Smooth muscle cell of the brain vasculature (primary cell): ENCODE measurements at places on chromosomes 11 and 22.

DNA sequence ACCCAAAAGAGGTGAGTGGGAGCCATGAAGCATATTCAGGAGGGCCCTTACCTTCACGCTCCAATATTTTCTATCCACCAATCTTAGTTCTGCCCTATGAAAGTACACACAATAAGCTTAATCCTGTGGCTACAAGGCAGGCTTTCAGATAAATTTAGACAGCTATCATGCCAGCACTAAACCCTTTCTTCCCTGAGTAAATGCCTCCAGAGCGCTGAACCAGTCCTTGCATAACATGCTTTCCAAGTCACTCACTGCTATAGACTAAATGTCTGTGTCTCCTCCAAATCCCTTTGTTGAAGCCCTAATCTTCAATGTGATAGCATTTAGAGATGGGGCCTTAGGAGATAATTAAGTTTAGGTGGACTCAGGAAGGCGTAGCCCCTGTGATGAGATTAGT lies 50.3 kb upstream of the FIBIN start:
- no peak for DNase-seq

- no peak for DNase-seq
Observed at GRCh38 chr11:65206441-65206841, 24.7 kb downstream of the CAPN1 start.

- peak; percentile 62 for DNase-seq
Observed at GRCh38 chr11:69013009-69013951, at the start of gene MRGPRF. Gene MRGPRF (minus strand): TSS chr11:69013246. CDS start chr11:69009901, 3,345 bp downstream.

GRCh38 chr22:46023558-46023981 lies 46.6 kb upstream of the WNT7B start:
- no peak for DNase-seq

DNA sequence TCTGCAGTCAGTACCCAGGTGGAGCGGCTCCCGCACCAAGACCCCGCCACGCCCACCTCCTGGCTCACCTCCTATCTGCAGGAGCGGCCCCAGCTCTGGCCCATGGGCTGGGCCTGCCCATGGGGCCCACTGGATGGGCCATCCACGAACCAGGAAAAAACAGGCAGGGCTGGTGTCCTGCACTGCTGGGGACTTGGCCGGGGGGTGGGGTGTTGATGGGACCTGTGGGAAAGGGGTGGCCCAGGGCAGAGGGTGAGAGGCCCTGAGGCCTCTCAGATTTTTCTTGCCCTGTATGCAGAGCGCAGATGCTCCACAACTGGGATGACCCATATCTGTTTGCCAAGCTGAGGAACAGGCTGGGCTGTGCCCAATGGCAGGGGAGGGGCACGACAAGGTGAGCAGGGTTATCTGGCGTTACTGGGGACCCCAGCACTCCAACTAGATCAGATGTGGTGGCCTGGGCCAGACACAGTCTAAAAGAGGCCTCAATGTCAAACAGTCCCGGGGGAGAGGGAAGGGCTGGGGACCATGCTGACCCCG lies 2.7 kb upstream of the PIM3 start:
- no peak for DNase-seq

GRCh38 chr11:117876341-117877119 lies at the start of gene FXYD6:
Gene FXYD6 (minus strand): TSS chr11:117876658. CDS start chr11:117842776, 33,882 bp downstream.
- DNase-seq = no peak

DNA sequence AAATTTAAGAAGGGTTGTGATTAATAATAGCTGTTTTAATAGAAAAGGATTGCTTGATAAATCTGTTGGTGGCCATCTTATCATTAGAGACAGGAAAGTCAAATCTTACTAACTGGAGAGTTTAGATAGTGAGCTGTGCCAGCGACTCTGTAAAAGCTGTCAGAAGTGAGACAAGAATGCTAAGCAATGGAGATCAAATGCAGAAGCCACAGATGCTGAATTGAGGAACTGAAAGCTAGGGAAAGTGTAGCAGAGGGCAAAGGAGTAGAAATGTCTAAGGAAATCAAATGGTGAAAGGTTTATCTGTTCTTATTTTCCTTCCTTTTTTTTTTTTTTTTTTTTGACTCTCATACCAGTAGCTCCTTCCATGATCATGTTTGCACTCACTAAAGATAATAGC lies 13.7 kb downstream of the MS4A13 start:
- no peak for DNase-seq

DNA sequence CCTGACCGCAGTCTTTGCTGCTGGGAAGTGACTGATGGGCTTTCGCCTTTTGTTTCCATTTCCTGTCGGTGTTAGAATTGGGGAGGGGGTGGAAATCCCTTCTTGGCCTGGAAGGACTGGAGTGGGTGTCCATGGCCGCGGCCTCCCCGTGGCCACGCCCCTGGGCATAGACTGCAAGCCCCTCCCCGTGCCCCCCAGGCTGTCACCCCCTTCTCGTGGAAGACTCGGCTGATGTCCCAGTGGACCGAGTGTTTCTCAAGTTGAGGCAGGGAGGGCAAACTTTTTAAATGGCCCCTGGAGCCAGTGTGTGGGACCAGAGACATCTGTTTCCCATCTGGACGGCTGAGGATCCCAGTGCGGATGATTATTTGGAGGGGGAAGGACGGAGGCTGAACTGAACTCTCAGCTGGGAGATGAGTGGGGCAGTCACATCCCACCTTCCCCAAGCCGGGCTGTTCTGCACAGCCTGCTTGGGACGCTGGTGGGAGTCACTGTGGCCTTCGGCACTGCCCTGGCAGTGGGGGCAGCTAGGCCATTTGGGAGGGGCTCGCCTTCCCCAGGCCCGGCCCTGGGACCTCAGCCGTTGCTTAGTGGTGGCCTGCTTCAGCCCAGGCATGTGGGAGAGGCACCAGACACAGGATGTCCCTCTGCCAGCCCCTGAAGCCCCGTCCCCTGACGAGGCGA lies 1.6 kb downstream of the CD81 start:
- no peak for DNase-seq

GRCh38 chr22:43996170-43996980 lies 27.7 kb upstream of the PARVB start:
- no peak for DNase-seq

GRCh38 chr11:8735094-8735493 lies 52.5 kb downstream of the RPL27A start:
- no peak for DNase-seq

GRCh38 chr11:46674463-46675287 lies 25.7 kb downstream of the ARHGAP1 start:
- DNase-seq = no peak

DNA sequence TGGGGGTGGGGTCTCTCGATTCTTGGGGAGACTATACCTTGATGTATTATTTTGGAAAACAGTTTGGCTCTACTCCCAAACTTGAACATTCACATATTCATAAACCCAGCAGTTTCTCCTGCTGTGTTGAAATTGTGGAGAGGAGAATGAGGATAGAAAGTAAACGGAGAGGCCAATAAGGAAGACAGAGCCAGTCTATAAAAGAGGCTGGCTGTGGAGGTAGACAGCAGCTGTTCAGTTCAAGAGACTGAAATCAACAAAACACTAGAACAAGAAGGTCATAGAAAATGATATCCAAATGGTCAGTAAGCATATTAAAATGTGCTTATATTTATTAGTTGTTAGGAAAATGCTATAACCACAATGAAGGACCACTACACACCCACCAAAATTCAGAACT lies 1.9 kb upstream of the MOGAT2 start:
- no peak for DNase-seq

GRCh38 chr22:30297276-30297990 lies 8.1 kb upstream of the CASTOR1 start:
- no peak for DNase-seq

GRCh38 chr11:17400048-17400775 lies 11.8 kb upstream of the KCNJ11 start:
- DNase-seq = no peak

DNA sequence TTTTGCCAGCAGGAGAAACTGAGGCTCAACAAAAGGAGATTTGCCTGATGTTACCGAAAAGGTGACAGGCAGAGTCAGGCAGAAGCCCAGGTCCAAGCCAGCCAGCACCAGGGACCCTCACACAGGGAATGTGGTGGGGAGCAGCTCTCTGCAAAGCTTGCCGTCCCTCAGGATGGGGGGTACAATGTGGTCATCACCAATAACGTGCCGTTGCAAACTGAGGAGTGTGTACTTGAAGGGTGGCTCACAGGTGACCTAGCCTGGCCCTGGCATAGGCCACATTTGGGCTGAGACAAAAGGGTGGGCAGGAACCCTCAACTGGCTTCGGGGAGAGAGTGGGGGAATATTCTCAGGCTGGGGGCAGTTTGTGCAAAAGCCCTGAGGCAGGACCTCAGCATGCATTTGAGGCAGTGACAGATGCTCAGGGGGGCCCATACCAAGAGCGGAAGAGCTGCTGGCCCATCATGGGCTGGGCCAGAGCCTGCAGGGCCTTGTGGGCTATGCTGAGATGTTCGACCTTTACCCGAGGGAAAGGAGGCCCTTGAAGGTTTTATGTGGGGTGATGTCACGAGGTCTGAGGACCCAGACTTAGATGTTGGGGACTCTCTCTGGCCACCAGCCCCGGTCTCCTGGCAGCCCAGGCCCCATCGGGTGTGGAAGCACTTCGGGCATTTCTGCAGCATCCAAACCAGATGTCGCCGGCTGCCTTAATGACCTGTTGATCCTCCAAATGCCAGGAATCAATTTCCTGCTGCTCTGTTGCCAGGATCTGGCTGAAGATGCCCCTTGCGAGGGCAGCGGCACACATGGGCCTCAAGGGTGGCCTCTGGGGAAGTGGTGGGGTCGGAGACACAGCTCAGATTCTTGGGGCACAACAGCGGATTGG lies 57.4 kb upstream of the SHISAL1 start:
- DNase-seq = no peak

GRCh38 chr11:16897470-16898061 lies 116.6 kb downstream of the PLEKHA7 start:
- DNase-seq = no peak

DNA sequence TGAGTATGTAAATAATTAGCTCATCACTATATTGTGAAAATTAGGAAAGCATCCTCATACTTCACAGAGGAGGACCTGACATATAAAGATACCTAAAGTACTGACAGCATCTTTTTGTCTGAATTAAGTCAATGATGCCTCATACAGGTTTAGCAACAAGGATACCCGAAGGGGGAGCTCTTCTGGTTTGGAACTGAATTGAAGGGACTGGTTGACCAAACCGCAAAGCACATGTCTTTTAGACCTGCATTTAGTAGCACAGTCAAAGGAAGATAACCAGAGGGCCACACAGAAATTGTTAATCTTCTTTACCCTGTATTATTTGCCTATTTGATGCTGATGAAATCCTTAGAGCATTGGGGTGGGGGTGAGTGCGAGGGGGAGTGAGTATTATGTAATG lies 12.9 kb upstream of the WT1 start:
- DNase-seq = no peak

- DNase-seq = no peak
Observed at GRCh38 chr11:120032766-120033390, 105.0 kb downstream of the TRIM29 start.

DNA sequence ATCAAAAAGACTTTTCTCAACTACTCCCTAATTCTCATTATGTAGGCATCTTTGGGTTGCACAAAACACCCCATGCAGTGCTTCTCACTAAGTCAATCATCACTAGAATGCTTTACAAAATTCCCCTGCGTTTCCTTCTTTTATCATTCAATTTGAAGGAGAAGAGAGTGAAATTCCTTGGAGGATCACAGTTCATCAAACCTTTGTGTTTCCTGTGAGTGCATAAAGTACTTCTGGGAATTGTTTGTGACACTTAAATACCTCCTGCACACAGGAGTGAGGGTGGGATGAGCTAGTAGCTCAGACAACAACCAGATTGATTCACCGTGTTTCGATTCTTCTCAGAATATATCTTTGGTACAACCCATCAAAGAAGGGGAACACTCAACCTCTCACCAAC lies 3.7 kb upstream of the OR5AR1 start:
- no peak for DNase-seq

GRCh38 chr11:14366936-14367335 lies 8.0 kb upstream of the RRAS2 start:
- DNase-seq = no peak

DNA sequence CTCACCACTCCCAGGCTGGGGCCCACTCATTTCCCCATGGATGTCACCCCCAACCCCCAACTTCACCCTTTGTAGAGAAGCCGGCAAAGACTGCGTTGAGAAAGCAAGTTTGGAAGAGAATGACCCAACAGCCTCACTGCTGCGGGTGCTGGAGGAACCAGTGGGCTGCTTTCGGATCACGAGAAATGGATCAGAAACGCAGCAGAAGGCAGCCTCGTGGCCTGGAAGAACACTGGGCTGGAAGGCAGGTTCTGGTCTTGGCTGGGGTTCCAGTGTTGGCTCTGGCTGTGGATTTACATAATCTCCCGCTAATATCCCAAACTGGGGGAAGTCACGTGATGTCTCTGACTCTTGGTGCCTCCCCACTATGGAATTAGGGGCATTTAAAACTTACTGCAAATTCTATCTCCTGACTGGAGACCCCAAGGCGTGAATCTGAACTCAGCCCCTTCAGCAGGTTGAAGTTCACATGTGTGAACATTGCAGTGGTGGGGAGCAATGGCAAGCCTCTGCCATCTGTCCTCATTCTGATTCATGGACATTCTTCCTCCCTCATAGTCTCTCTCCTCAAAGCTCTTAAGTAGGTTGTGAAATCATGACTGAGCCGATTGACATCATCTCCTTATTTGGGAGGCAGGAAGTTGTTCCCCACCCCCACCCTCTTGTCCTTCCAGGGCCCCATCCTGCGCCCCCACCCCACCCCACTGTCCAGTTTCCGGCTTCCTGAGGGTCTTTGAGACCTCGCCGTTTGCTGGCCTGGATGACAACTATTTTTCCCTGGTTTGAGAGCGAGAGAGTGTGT lies 37.0 kb upstream of the TIMP3 start:
- DNase-seq = no peak

DNA sequence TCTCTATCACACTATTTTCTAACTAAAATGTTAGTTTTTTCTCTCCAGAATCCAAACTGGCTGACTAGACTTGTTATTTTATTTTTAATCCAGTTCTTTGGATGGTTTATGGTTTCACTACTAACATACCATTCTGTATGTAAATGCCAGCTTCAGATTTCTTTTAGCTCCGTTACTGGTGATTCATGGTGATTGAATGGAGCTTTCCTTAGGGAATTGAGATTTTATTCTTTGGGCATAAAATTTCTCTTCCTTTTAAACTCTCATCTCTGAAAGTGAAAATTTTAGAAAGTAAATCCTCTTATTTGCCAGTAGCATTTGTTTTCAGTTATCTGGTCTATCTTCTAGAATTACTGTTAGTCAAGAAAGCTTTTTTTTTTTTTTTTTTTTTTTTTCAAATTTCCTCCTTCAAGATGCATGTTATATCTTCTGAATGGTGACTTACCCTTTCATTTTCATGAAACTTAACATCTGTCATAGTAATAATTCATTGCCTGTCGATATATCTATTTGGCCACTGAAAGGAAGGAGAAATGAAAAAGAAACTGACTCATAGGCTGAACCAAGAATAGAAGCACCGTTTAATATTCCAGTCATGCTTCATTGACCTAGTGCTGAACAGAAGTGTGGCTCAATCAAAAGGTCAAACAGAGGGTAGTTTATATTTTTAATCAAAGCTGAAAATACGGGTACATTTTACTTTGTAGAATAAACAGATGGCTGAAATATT lies 6.4 kb downstream of the ENDOD1 start:
- DNase-seq = no peak
